ENCODE measurements at places on chromosomes 1 and 21.

DNA sequence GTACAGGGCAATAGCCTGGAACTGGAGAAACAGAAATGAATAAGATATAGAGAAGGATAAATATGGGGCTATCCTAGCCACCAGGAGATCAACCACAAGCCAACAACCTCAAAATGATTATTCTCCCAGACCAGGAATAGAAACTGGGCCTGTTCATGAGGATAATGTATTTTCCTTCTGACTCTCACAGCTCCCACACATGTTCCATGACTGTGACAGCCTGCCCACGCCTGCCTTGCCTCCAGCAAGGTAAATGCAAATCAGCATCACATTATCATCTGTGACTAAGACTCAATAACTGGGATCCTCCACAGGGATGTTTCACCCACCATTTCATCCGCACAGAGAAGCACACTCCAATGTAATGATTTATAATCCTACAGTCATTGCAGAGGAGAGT, 3.3 kb downstream of the ENSA start:
- DNase-seq = no peak

GRCh38 chr1:175629318-175629694, 114.1 kb downstream of the TNR start:
- DNase-seq = no peak

DNA sequence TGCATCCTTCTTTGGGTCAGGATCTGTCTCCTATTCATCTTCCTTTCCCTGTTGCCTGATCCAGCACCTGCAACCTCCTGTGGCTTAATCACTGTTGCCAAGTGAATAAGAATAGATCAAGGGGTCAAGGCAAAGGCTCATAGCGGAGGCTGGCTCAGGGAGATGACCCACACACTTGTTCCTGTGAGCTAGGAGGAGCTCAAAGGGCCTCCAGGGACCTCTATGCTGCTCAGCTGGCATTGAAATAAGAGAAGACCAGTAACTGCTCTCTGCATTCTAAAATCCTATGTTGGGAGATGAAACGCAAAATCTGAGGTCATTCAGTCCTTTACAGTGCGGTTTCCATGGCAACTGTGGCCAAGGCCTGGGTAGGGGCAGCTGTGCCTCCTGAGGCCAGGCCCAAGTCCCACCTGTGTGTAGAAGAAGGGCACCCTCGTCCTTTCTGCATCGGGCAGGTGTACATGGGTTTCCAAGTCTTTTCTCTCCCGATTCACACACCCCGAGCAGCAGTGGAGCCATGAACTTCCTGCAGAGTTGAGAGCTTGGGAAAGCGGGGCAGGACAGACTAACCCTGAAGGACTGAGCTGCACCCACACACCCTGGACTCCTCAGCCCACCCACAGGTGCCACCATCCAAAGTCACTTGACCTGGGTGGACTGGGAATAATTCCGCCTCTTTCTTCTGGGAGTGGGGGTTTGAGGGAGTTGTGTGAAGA, 27.8 kb upstream of the STUM start:
- no peak for DNase-seq

GRCh38 chr1:243851765-243852164, 1.7 kb upstream of the AKT3 start:
- DNase-seq = no peak

- no peak for DNase-seq
Observed at GRCh38 chr1:103156966-103157365, 48.6 kb upstream of the COL11A1 start.

DNA sequence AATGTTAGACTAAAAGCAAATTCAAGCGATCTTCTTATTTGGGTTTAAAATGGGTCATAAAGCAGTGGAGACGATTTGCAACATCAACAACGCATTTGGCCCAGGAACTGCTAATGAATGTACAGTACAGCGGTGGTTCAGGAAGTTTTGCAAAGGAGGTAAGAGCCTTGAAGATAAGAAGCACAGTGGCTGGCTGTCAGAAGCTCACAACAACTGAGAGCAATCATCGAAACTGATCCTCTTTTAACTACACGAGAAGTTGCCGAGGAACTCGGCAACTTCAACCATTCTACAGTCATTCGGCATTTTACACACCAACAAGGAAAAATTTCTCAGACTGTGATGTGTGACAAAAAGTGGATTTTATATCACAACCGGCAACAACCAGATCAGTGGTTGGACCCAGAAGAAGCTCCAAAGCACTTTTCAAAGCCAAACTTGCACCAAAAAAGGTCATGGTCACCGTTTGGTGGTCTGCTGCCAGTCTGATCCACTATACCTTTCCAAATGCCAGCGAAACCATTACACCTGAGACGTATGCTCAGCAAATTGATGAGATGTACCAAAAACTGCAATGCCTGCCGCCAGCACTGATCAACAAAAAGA, 47.9 kb downstream of the ASH1L start:
- no peak for DNase-seq

- no peak for DNase-seq
Observed at GRCh38 chr1:245541369-245541768, 386.6 kb downstream of the KIF26B start.

- DNase-seq = no peak
Observed at GRCh38 chr21:38286739-38287471, 30.1 kb downstream of the KCNJ15 start.

DNA sequence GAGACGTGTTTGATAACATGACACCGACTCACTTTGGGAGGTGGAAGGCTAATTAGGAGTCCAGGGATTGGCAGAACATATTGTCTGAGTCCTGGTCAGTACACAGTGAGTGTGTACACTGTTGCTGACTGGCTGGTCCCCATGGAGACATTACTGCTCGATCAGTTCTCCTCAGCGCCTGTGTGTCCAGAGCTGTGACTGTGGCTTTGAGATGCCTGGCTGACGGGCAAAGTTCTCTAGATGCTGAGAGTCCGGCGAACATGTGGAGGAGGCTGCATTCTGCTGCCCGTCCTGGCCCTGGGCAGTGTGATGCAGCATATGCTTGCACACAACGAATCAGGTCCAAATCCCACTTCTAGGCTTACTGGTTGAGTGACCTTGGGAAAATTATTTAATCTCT, 280.1 kb upstream of the ST6GALNAC5 start:
- DNase-seq = no peak

DNA sequence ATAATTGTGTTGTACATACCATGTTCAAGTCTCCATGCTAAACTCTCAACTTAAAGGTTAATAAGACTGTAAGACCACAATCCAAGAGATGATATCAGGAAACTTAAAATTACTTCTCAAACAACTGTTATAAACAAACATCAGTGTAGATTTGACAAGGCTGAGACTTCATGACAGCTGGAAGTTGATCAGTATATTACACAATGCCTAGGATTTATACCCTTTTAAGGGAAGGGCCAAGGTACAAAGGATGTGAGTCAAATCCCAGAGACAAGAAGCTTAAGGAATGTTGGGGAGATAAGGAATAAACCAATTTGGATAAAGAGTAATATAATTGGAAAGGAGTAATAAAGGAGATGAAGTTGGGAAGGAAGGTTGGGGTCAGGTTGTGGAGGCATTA, 98.8 kb downstream of the LBR start:
- no peak for DNase-seq

- no peak for DNase-seq
Observed at GRCh38 chr1:56072310-56072709, 507.1 kb downstream of the PLPP3 start.

- no peak for DNase-seq
Observed at GRCh38 chr21:39612233-39613040, at the start of gene B3GALT5. Gene B3GALT5 (plus strand): TSS chr21:39612940. CDS start chr21:39660560, 47,620 bp downstream.

GRCh38 chr1:1291548-1292441, 11.6 kb downstream of the SCNN1D start:
- DNase-seq = no peak

DNA sequence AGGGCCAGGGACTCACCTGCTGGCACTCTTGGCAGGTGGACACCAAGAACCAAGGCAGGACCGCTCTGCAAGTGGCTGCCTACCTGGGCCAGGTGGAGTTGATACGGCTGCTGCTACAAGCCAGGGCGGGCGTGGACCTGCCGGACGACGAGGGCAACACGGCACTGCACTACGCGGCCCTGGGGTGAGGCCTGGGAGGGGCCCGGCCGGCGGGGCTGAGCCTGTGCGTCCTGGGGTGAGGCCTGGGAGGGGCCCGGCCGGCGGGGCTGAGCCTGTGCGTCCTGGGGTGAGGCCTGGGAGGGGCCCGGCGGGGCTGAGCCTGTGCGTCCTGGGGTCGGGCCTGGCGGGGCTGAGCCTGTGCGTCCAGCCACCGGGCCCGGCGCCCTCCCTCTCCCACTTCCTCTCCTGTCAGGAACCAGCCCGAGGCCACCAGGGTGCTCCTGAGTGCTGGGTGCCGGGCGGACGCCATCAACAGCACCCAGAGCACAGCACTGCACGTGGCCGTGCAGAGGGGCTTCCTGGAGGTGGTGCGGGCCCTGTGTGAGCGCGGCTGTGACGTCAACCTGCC, 4.6 kb upstream of the MMP23B start:
- no peak for DNase-seq

DNA sequence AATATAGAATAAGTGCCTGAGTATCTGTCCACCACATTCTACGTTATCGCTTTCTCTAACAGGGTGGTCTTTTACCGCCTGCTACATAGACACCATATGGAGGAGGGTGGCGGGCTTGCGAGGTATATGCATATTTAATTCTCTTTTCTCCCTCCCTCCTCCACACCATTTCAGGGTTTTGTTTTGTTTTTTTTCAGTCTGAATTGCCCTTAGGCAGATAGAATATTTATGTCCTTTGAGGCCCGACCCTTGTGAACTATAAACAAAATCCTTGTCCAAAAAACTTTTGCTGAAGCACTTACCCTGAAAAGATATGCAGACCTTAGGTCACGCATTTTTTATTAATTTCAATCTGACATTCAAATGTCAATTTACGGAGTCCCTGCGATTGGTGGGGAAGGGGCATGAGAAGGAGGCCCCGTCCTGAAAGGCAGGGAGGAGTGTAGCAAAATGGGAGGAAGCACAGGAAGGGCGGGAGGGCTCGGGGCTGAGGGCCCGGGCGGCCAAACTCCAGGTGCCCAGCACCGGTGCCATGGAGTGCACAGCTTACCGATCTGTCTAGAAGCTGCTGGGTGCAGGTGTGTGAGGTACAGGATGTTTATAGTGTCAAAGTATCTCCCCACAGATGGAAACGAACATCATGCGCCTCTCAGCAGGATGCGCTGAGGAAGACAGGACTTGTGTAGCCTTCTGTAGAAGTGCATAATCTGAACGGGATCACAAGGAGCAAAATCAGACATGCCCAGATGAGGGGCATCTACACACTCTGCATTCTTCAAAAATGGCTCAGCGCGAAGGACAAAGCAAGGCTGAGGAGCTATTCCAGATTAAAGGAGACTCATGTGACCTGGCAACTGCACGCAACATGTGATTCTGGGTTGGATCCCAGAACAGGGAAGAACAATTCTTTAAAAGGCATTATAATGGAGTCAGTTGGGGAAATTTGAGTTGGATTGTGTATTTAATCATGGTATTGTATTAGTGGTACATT, 68.8 kb upstream of the LYST start:
- DNase-seq = peak; percentile 62

DNA sequence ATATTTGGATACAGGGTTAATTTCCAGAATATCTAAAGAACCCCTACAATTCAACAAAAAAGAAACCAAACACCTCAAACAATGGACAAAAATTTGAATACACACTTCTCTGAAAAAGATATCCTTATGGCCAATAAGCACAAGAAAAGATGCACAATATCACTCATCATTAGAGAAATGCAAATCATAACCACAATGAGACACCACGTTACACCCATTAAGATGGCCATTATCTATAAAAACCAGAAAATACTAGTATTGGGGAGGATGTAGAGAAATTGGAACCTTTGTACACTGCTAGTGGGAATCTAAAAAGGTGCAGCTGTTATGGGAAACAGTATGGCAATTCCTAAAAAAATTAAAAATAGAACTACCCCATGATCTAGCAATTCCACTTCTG, 4.9 kb downstream of the ADAM30 start:
- DNase-seq = no peak

DNA sequence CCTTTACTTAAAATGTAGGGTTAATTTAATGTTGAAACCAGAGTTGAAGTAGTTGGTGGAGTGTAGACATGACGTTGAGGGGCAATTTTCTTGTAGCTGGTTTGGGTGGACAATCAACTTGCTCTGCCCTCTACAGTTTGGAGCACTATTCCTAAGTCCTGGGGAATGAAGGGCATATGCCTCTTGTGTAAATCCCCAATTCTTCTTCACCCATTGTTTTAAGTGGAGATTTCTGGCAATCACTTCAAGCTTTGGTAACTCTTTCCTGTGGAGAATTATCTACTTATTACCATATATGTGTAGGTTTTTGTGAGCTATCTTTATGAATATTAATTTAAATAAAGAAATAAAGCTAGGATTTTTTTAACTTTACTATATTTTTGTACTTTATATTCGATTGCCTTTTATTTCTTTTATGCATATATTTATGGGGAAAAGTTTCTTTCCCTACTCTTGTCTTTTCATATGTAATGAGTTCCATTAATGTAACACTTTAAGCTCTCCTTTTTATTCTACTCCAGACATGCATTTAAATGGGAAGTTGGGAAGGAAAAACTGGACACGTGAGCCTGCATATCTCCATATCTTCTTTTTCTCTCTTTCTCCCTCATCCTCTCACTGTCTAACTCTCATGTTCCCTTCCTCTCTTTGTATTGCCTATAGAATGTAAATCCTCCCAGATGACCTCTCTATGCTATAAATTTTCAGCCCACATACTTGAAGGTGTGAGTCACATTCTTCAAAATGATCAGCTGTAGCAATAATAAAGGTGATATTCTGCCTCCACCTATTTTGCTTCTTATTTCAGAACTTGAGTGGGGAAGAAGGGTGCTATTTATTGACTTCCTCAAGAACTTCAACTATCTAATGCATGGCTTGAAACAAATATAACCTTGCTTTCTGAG, 276.7 kb downstream of the PTPRC start:
- DNase-seq = no peak

DNA sequence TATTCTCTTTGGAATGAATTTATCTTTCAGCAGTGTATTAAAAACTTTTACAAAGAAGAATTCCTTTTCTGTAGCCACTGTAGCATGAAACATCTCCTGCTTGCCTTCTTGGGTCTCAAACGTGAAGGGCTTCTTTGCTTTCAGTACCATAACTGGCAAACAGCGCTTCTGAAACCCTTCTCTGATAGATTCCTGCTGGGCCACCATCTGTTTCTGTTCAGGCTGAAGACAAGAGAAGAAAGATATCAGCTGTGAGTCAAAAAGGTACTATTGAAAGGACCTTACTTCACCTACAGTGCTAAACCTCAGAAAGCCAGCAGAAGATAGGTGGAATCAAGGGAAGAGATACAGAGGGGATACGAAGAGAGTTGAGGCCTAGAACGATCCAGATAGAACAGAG, 10.5 kb downstream of the AIM2 start:
- no peak for DNase-seq

GRCh38 chr1:43747736-43748135, 40.4 kb downstream of the ST3GAL3 start:
- no peak for DNase-seq

GRCh38 chr21:39144191-39144590, 39.1 kb downstream of the PSMG1 start:
- no peak for DNase-seq

DNA sequence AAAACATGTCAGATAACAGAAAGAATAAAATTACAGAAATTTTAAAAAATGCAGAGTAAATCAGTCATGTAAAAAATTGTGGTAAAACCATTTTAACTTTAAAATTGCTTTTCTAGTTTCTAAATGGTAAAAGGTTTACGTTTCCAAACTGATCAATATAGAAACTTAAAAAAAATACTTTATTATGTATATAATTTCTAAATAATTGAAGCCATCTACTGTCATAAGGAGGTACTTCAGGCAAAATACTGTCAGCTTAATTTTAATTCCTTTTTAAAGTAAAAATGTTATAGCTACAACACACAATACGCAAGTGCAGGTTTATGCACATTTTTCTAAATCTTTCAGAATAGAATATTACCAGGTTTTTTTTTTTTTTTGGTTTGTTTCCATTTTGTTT, 159.9 kb downstream of the HFM1 start:
- DNase-seq = no peak
